ENCODE measurements at places on chromosomes 1 and 21.

DNA sequence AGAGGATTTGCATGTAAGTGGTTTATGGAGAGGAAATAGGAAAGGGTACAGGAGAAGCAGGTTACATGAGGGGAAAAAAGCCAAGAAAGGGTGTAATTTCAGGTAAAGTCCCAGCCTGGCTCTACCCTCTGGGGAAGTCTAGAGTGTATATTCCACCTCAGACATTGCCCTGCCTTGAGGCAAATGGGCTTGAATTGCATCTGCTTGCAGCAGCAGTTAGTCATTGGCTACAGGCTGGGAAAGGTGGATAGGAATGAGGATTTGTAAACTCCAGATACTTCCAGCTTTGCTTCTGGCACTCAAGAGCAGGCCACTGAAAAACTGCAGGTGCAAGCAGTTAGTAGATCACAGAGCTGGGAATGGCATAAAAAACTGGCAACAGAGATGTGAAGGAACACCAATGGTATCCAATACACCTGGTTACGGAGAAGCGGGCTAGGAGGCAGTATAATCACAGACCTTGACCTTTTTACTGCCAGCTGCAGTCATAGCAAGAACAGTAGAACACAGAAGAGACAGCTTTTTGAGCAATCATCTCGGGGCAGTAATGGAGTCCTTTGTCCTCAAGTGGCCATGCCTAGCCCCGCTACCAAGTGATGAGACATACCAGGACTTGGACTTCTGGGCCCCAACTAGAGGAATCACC, 226.9 kb upstream of the NRIP1 start:
- no peak for DNase-seq

DNA sequence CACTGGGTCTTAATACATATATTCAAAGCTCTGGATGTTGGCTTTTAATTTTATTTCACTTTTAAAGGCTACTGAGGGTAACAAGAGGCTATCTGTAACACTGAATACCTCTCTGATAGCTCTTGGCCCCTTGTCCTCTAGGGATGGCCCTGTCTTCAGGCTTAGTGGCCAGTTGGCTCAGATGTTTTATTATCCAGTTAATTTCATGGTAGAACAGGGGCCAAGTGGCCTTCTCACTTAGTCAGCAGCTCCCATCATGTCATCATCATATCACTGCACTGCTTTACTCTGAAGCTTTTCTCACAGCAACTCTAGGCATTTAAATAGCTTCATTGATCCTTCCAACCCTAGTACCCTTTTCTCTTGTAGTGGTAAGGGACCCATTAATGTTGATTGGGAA, 40.2 kb upstream of the MACF1 start:
- DNase-seq, result no peak

GRCh38 chr1:17438318-17439249, 893 bp downstream of the RCC2 start:
- peak; percentile 73 for DNase-seq

GRCh38 chr1:19872190-19872589, 10.0 kb upstream of the OTUD3 start:
- no peak for DNase-seq

DNA sequence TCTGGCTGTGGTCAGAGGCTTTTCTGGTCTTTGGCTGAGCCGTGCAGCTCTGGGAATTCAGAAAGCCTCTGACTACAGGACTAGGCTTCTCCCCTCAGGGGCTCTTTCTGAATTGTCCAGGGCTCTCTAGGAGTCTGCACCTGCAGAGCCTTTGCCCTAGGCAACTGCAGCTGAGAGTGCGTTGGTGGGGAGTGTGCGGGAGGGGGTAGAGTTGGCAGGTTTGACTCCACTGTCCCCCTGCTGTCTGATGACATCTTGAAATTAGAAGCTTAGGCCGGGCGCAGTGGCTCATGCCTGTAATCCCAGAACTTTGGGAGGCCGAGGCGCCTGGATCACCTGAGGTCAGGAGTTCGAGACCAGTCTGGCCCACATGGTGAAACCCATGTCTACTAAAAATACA, 32.9 kb downstream of the KIAA1614 start:
- DNase-seq, result no peak

DNA sequence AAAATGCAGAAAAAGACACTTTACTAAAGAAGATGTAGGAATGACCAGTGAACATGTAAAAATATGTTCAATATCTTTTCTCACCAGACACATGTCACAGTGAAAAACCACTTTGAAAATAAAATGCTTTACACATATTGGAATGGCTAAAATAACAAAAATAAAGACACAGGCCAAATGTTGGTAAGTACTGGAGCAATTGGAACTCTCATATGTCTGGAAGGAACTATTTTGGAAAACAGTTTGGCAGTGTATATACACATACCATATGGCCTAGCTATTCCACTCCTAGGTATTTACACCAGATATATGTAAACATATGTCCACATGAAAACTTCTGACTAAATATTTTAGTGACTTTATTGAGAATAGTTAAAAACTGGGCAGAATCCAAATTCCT, 927.2 kb downstream of the BRINP3 start:
- no peak for DNase-seq

GRCh38 chr1:70284366-70284765, 63.2 kb downstream of the SRSF11 start:
- DNase-seq, result no peak

DNA sequence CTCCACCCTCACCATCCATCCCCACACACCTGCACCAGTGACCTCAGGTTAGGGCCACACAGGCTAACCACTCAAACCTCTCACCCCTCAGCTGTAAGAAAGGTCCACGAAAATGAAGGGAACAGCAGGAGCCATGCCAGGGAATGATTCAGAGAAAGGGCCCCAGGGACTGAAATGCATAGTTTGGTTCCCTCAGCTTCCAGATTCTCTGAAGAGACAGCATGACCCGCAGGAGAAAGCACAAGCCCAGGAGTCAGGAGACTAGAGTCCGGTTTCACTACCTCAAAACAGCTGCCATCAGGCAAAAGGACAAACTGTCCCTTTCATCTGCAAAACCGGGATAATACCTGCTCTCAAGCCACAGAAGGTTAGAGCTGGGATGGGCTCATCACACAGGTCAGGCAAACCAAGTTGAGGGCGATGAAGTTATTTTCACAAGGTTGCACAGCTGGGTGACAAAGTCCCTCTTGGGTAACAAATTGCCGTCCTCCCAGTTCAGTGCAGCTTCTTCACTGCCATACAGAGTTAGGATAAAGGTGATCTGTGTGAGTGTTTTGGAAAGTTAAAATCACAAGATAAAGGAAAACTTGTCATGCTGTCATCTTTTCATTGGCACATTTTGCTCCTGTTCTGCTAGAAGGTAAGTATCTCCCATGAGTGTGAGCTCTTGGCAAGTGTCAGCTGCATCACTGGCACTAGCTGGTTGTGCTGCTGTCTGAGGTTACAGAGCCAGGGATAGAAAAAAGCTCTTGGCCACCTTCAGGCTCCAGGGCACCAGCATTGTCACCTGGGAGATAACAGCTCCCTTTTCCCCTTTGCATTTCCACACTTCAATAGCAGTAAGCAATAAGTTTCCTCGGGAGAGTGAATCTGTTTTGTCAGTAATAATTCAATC, 120.4 kb downstream of the KCNH1 start:
- DNase-seq, result no peak

DNA sequence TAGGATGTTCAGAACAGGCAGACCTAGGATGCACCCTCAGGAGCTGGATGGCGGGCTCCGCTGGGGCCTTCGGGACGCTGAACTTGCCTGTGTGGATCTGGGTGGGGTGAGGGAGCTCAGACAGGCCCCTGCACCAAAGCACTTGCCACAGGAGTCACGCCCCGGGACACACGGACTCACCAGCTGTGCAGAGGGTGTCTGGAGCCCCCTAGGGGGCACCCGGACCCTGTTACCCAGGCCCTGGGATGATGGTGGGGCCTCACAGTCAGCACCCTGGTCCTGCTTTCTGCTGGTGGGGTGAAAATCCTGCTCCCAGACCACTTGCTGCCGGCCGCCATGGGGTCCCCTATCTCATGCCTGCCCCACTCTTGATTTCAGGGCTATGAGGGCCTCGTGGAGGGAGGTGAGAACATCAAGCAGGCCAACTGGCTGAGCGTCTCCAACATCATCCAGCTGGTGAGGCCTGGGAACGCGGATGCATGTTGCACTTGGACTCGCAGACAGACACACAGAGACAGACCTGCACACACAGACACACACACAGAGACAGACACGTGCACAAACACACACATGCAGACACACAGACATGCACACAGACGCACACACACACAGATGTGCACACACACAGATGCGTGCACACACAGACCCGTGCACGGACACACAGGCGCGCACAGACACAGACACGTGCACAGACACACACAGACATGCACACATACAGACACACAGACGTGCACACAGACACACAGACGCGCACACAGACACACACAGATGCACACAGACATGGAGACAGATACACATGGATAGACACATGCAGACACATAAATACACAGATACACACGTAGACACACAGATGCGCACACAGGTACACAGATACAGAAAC, 11.0 kb downstream of the PFKL start:
- no peak for DNase-seq

DNA sequence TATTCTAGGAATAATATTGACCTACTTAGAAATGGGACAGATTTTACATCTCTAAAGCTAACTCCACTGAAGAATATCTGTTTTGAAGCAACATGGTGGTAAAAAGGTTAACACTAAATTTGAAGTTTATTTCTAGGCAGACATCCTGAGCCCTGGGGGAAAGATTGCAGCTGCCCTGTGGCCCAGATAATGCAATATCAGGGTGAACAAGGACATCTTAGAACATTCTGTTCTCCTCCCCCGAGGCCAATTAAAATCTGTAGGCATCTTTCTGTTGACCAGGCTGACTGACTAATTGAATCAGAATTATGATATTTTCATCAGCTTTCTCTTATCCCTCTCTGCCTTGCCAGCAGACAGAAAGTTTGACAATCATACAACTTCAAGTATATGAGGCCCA, 149.8 kb upstream of the DUSP10 start:
- no peak for DNase-seq

DNA sequence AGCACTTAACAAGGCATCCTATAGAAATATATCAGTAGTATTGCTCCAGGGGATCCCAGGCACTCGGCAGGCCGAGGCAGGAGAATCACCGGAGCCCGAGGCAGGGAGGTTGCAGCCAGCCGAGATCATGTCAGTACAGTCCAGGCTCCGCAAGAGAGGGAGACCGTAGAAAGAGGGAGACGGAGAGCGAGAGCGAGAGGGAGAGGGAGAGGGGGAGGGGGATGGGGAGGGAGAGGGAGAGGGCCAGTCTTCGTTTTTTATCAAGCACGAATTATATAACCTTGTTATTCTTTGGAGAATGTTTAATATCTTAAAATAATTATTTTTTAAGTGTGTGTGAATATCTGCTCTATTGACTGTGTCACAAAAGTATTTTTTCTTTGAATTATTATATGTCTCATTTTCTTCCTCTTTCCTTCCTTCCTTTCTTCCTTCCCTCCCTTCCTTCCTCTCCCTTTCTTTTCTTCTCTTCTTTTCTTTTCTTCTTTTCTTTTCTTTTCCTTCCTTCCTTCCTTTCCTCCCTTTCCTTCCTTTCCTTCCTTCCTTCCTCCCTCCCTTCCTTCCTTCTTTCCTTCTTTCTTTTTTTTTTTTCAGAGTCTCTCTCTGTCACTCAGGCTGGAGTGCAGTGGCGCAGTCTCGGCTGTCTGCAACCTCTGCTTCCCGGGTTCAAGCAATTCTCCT, 233.7 kb downstream of the SRGAP2C start:
- DNase-seq, result no peak

GRCh38 chr1:118461154-118461553, 276.1 kb upstream of the SPAG17 start:
- DNase-seq, result no peak

DNA sequence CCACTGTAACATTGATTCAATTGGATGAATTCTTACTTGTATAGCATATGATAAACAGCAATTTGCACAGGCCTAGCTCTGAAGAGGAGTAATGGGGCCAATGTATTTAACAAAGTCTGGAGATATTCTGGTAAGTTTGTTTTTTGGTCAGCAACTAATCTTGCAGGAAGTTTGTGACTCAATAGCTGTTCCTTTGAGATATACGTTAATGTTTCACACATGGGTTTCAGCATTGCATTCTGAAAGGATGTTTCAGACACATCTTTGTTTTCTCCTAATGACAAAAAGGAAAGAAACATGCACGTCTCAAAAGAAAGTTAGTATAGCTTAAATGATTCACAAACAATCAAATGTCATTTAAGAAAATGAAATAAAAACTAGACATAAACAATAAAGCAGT, 49.0 kb downstream of the LTN1 start:
- DNase-seq, result no peak

DNA sequence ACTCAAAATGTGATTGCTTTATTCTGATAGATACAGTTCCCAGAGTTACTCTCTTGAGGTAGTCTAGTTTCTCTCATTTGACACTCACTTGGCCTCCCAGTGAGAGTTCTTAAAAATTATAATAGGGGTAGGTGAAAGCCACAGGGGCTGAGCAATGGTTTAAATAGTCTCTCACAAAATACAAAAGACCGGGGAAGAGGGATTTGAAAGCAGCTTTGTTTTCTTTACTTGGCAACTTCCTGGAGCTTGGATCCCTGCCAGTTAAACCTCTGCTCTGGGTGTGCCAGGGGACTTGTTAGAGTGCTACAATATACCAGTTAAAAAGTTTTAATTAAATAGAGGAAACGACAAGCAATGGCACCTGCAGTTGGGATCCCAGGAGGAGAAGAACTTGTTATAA, 31.7 kb downstream of the OR13G1 start:
- no peak for DNase-seq

- DNase-seq, result peak; percentile 27
Observed at GRCh38 chr1:15152318-15153183, 996 bp upstream of the TMEM51 start.

- DNase-seq, result no peak
Observed at GRCh38 chr1:60527567-60527966, 454.0 kb upstream of the C1orf87 start.

DNA sequence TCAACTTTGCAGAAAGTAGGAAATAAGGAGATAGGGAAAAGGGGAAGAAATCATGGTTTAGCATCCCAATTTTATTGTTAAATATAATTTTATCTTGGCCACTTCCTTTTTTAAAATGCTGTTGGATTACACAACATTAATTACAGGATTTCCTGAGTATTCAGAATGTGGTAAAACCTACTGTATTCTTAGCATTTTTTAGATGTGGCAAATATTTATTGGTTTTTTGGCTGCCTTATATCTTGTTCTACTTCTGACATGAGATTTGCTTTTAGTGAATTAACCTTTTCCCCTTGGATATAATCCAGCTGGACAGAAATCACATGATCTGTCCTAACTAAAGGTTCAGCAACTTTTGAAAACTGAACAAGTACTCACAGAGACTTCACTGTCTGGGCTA, 104.9 kb downstream of the PTGS2 start:
- no peak for DNase-seq

DNA sequence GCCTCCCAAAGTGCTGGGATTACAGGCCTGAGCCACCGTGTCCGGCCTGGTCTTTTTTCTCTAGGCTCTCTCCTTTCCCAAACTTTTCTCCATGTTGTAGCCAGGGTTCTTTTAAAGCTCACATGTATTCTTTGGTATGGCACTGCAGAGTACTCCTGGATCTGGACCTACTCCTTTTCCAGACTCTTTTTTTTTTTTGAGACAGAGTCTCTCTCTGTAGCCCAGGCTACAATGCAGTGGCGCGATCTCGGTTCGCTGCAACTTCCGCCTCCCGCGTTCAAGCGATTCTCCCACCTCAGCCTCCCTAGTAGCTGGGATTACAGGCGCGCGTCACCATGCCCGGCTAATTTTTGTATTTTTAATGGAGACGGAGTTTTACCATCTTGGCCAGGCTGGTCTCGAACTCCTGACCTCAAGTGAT, 602 bp upstream of the MED18 start:
- DNase-seq, result no peak

Measured in CD4-positive, alpha-beta T cell treated with Interleukin-1 beta for 1 hour (primary cell).